PC-3 (cell line): ENCODE measurements at places on chromosomes 3 and 15. TPM values are rescaled to one million over a fixed set of nuclear protein-coding genes. Genes with fewer than 3 reads are reported as not detected.

The TMEM62 gene
- 19.6 and 31.6 TPM in 2 replicates for total RNA-seq

The ALDH1A2 gene
- 0.22 and 2.2 TPM in 2 replicates for total RNA-seq

The EFHB gene
- total RNA-seq: not detected in 2 replicates

The TMC3 gene
- not detected in 2 replicates for total RNA-seq

The SEMA6D gene
- total RNA-seq: 0.52 and 0.91 TPM in 2 replicates

The ITGB5 gene
- total RNA-seq: 67.2 and 89.4 TPM in 2 replicates

The TGM4 gene
- 0.46 and 1.2 TPM in 2 replicates for total RNA-seq
